ENCODE measurements at places on chromosomes 5 and 9. TPM values are rescaled to one million over a fixed set of nuclear protein-coding genes. Genes with fewer than 3 reads are reported as not detected.

GRCh38 chr5:33379757-33380156, 61.0 kb upstream of the TARS1 start:
- no peak for DNase-seq

GRCh38 chr9:108244686-108245085, 611.1 kb downstream of the ACTL7B start:
- DNase-seq: no peak

TMEM174 gene
- not detected for total RNA-seq

GRCh38 chr5:60379907-60380306, 320.1 kb downstream of the DEPDC1B start:
- DNase-seq: no peak

- DNase-seq: no peak
Measured at GRCh38 chr9:35944173-35944572, 13.8 kb downstream of the OR2S2 start.

S1PR3 gene
- 4.2 TPM for total RNA-seq

CA9 gene
- not detected for total RNA-seq

RNF180 gene
- 4.5 TPM for total RNA-seq

GRCh38 chr5:83687124-83687619, 33.5 kb downstream of the HAPLN1 start:
- DNase-seq: no peak

- DNase-seq: no peak
Measured at GRCh38 chr9:91905991-91906469, 44.0 kb downstream of the ROR2 start.

DNA sequence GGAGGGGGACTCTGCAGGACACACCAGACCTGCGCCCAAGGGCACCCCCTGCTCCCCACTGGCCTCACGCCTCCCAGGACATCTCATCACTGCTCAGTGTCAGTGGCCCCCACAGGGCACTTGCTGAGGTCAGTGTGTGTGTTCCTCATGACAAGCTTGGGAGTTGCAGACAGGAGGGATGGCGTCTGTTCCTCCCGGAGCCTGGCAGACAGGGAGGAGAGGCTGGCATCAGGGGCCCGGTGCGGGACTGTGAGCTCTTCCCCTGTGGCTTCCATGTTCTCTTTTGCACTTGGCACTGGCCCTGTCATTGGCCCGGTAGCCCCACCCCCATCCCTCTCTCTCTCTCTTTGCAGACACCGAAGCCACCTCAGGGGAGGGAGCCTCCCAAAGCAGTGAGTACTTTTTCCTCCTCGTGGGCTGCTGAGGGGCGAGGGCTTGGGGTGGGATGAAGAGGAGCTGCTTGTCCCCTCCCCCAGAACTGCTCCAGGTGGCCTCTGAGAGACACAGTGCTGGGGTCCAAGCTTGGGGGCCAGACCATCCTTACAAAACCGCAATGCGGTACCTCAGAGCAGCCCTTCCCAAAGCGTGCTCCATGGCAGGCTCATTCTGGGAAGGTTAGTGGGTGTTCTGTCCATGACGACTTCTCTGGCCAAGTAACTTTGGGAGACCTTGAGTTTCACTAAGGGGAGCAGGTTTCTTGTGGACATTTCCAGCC, 75.7 kb downstream of the AMBP start:
- DNase-seq: no peak

PTGS1 gene
- total RNA-seq: 6.0 TPM

GRCh38 chr5:138051441-138052296, 18.8 kb upstream of the FAM13B start:
- no peak for DNase-seq

LAMC3 gene
- 0.29 TPM for total RNA-seq

CNTNAP3 gene
- 5.5 TPM for total RNA-seq

DNA sequence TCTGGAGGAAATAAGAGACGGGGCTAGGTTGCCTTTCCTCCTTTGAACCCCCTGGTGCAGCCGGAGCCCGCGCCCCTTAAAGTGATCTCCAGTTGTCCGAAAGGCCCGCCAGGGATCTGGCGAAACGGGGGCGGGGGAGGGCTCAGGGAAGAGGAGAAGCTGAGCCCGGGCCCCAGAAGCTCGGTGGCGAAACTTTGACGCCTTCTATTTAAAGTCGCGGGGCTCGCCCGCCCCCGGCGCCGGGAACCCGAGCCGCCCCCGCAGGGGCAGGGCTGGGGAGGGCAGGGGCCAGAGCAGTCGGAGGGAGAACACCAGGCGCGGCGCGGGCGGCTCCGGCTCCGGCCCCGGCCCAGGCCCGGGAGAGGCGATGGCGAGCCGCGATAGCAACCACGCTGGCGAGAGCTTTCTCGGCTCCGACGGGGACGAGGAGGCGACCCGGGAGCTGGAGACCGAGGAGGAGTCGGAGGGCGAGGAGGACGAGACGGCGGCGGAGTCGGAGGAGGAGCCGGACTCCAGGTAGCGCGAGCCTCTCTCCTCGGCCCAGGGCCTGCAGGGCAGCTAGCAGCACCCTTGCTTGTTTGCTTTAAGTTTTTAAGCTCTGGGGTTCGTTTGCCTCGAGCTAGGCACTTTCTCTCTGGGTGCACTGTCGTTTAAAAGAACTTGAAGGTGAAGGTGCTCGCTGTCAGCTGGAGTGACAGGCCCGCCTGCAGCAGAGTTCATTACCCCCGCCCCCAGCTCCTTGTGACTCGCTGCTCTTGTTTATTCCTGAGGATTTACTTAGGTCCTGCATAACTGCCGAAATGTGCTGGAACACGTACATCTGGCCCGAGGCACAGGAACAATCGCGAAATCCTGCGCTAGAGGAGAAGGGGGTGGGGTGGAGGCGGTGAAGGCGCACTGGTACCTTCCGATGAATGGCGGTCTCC, at the start of gene CMYA5:
TSS of gene CMYA5 (plus strand) at position 296 of the 926 bp plus-strand sequence. CDS start at position 368, 72 bp downstream.
- no peak for DNase-seq

- DNase-seq: no peak
Measured at GRCh38 chr5:99949969-99950524, 585.1 kb upstream of the FAM174A start.

CTNNA1 gene
- total RNA-seq: 392 TPM

PCDHA5 gene
- not detected for total RNA-seq

SPINK1 gene
- total RNA-seq: 3.8 TPM

DNA sequence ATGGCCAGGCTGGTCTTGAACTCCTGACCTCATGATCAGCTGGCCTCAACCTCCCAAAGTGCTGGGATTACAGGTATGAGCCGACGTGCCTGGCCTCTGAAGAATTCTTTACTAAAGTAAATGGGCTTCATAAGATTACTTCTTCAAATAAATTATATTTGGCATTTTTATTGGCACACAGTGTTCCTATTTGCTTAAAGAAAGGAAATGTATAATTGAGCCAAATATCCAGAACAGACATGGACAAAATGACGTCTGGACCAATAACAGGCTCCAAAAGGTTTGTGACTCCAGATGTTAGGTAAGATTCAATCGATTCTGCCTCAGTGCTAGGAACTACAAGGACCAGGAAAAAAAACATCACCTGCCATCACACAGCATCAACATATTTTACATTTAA, 40.7 kb downstream of the ECPAS start:
- DNase-seq: no peak

DNA sequence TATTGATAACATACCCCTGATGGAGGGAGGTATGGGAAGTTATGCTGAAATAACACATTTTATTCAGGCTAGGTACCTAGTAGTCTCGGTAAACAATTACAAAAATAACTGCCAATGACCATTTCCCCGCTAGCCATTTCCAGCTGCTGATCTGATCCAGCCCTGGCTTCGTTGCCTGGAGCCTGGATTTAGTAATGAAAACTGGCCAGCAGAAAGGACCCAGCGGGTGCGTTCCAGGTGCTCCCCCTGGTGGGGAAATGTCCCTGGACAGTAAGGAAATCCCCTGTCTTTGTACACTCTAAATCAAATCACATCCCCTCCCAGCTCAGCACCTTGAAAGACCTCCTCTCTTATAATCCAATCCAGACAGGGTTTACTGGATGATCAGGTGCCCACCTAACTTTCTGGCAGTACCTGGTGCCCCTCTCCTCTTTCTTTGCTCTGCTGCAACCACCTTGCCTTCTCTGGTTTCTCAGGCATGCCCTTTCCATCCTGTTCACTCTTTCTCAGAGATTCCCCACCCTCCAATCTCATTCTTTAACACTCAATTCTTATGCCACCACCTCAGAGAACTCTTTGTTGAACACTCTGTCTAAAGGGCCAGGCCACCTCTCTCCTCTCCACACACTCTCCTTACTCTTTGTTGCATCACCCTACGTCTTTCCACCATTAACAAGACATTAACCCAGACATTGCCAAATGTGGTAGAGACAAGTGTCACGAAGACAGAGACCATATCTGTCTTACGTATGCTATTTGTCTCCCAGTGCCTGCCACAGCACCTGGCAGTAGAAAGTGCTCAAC, 50.1 kb upstream of the SMAD5 start:
- DNase-seq: no peak

DNA sequence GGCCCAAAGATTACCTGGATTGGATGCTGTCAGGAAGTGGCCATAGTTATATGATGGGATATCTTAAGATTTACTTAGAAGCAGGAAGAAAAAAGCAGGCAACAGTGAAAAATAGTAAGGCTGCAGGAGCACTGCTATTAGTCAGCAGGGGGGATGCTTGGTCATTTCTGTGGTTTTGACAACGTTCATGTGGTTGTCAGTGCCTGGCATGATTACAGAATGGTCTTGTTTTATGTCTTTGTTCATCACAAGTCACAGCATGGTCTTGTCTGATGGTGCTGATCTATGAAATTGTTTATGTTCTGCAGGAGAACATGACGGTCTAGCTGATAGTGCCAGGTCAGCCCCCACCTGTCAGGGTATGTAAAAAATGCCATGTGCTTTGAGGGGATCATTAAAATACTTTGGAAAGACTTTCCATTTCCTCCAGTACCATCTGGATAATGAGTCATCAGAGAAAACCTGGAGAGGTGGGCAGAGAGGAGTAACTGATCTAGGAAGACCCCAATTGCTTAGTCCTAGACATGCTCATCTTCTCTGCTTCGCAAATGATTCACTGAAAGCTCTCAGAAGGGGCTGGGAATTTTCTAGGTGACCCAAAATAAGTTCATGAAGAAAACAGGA, 48.5 kb downstream of the PLGRKT start:
- peak; percentile 27 for DNase-seq

SLC6A3 gene
- not detected for total RNA-seq

- DNase-seq: no peak
Measured at GRCh38 chr5:31605920-31606319, 33.0 kb upstream of the PDZD2 start.

Measured in epithelial cell of proximal tubule (primary cell).